ENCODE measurements at places on chromosomes 7 and 10. TPM values are rescaled to one million over a fixed set of nuclear protein-coding genes. Genes with fewer than 3 reads are reported as not detected.

DNA sequence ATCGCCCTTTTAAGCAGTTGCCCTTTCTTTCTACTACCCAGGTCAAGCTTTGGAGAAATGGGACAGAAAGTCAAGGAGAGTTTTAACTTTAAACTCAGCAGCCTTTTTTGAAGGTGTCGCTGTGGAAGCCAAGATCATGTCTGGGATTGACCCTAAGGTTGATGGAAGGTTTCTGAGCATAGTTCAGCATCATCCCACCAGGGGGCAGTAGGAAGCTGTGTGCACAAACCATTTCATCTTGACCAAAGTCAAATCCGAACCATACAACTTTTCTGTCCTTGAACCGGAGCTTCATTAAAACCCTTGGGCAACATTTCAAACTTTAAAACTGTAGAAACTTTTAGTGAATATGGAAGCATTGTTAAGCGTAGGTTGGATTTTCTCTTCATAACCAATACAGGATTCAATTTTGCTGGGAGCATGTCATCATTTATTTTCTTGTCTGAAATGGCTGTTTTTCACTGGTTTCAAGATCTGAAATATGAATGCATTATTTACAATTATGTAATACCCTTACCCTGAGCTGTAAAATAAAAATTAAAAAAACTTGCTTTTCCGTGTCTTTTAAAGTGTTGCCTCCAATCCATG lies 214.4 kb upstream of the KIAA1217 start:
- peak; percentile 49 for DNase-seq

DNA sequence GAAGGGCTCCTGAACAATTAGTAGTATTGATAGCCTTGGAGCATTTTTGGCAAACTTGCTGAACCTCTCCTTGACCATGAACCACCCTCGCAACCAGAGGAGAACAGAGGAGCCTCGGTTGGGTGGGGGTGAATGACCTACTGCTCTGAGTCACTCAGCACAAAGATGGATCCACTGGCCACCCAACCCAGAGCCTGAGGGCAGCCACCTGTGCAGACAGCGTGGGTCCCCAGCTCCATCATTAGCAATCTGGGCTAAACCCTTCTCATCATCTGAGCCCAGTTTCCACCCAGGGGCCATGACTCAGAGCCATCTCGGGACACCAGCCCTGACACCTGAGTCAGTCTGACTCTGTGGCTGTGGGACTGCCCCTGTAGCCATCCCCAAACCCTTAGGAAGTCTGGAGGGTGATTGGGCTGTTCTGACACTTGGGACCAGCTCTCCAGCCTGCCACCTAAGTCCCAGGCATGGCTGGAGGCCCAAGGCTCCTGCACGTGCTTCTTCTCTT lies 171.8 kb upstream of the GPR26 start:
- DNase-seq: no peak

GRCh38 chr10:49778197-49778596 lies 16.1 kb upstream of the OGDHL start:
- no peak for DNase-seq

- peak; percentile 91 for DNase-seq
Observed at GRCh38 chr7:141072548-141073172, 1.2 kb upstream of the TMEM178B start.

- DNase-seq: no peak
Observed at GRCh38 chr10:124222988-124223710, 129.8 kb upstream of the CHST15 start.

The NEURL1 gene
- 10.6 TPM for total RNA-seq
